ENCODE measurements at places on chromosomes 11 and 22.

DNA sequence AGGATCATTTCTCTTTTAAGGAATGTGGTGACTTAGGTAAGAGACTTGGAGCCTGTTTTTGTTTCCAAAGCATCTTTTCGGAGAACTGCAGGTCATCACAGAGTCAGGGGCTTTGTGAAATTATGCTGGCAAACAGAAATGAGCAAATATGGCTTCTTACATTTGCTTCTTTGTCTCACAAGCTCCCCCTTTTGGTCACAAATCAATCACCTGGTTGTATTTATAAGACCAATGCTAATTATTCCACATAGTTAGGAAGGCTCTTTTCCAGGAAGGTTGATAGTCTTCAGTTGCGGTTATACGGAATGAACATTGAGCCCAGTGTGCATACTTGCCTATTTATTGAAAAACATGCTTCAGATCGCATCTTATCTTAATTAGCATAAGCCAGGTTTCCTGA lies 34.6 kb upstream of the CEP126 start:
- DNase-seq = no peak

GRCh38 chr11:84518631-84519183 lies 1108.4 kb downstream of the DLG2 start:
- DNase-seq = no peak

- no peak for DNase-seq
Observed at GRCh38 chr11:69820441-69820840, 1.2 kb upstream of the FGF3 start.

- no peak for DNase-seq
Observed at GRCh38 chr22:28245579-28246224, 326.6 kb upstream of the PITPNB start.

DNA sequence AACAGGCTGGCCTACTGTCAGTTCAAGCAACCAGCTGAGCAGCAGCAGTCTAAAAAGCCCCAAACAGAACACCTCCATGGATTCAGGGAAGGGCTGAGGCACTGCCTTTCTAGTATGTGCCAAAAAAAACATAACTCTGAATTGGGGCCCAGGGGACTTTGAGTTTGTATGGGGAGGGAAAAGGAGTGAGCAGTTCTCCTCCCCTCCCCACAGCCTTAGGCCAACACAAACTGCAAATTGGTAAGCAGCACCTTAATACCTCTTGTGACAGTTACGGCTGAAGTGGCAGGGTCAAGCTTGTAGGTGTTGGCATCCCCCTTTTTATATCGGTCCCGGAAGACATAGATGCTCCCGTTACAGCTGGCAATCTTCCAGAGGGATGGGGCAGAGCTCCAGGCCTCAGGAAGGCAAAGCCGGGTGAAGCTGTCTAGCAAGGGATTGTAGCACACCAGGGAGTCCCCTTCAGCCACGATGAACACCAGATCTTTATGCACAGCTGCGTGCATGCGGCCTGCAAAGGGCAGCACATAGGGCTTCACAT lies 6.0 kb downstream of the KBTBD4 start:
- DNase-seq = no peak

- DNase-seq = no peak
Observed at GRCh38 chr22:45544588-45545170, 42.0 kb downstream of the FBLN1 start.

- DNase-seq = no peak
Observed at GRCh38 chr22:32539631-32540421, 65.2 kb downstream of the FBXO7 start.

- no peak for DNase-seq
Observed at GRCh38 chr11:111684251-111684650, 81.9 kb downstream of the PPP2R1B start.

DNA sequence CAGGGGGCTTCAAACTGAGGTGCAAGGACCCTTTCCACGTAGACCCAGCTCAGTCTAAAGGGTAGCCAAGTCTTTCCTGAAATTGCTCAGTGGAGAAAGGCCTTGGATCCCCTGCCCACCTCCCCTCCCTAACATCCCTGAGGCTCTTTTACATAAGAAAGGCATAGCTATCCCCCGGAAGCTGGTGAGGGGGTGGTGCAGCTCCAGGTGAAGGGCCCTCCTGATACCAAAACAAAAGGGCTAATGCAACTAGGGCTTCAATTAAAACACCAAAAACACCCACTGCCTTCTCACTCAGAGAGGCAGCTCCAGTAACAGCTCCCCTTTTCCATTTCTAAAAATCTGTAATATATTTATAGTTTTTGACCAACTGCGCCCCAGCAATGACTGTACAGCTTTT lies 5.8 kb downstream of the SHANK2 start:
- DNase-seq = no peak

DNA sequence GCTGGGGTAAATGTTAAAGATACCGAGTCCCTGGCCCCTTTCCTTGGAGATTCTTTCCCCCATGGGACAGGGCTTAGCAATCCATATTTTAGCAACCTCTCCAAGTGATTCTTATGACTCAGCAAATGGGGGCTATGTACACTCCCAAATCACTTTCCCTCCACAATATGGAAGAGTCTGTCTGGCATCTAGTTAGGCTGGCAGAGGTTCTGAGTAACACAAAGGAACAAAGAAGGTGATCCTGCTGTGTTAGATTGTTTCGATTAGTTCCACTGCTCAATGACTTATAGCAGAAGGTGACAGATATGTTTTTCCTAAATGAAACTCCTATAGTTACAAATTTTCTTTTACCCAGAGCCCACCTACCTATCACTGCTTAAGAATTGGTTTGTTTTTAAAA lies 154.0 kb upstream of the SYT13 start:
- DNase-seq = no peak

DNA sequence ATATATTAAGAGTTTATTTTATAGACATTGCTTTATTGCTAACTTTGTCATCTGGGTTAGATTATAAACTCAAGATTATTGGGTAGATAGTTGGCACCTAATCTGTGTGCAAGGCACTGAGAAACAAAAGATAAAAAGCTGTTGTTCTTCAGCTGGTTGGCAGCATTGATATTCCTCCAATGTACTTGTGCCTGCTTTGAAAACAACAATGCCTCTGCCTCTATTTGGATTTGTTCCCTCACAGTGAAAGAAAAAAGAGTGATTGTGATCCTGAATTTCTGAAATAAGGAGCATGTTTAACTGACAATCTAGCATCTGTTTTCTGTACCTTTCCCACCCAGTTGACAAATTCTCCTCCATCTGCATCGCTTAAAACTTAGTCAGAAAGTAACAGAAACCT lies 98.3 kb downstream of the TYR start:
- DNase-seq = no peak

- DNase-seq = no peak
Observed at GRCh38 chr11:32438866-32439489, 3.6 kb upstream of the WT1 start.

DNA sequence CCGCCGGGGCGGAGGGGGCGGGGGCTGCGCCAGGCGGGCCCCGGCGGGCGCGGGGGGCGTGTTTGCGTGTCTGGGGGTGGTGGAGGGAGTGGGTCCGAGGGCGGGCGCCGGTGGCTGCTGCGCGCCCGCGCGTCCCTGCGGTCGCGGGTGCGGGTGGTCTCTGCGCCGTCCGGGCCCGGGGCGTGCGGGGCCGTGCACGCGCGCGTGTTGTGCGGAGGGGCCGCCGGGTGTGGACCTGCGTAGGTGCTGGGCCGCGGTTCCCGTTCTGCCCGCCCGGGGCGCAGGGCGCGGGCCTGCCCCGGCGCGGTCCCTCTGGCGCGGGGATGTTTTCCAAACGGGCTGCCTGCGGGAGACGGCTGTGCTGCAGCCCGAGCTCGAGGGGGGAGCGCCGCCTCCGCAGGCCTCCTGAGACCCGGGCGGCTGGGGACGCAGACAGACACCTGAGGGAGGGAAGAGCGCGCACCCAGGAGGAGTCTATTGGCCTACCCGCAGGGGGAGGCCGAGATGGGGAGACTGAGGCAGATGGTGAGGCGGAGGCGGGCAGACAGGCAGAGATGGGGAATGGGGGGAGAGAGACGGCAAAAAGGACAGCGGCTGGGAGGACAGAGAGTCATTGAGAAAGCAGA lies 442 bp downstream of the PELI3 start:
- DNase-seq = no peak
